ENCODE measurements at places on chromosomes 3 and 15.

DNA sequence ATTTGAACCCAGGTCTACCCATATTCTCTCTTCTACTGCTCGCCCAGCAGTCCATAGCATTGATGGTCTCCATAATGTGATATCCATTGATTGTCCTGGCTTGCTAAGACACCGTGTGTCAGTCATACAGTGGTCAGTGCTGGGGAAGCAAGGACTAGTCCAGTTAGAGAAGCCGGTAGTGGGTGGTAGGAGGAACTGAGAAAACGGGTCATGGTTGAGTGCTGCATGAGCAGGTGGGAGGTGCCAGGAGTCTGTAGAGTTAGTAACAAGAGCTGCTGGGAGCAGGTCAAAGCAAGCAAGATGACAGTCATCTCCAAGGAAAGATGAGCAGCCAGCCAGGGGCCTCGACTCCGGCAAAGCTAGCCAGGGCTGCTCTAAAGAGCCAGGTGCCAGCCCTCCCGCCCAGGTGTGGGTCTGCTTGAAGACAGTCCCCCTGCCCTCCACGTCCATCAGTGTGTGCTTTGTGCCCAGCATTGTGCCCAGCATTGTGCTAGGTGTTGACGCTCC lies 29.5 kb upstream of the USP3 start:
- no peak for DNase-seq

- DNase-seq, result no peak
Measured at GRCh38 chr3:31629054-31629453, 96.3 kb downstream of the STT3B start.

DNA sequence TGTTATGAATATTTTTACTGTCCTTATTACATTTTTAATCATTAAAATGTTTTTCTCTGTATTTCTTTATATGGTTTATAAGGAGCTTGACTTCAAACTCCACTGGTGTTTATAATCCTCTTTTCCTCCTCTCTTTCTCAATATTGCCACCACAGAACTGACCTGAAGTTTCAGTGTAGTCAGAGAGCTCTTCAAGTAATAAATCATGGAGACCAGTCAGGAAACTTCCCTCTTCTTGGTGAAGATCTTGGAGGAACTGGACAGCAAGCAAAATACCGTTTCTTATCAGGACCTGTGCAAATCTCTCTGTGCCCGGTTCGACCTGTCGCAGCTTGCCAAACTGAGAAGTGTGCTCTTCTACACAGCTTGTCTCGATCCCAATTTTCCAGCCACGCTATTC lies 23.8 kb downstream of the MINAR1 start:
- no peak for DNase-seq

DNA sequence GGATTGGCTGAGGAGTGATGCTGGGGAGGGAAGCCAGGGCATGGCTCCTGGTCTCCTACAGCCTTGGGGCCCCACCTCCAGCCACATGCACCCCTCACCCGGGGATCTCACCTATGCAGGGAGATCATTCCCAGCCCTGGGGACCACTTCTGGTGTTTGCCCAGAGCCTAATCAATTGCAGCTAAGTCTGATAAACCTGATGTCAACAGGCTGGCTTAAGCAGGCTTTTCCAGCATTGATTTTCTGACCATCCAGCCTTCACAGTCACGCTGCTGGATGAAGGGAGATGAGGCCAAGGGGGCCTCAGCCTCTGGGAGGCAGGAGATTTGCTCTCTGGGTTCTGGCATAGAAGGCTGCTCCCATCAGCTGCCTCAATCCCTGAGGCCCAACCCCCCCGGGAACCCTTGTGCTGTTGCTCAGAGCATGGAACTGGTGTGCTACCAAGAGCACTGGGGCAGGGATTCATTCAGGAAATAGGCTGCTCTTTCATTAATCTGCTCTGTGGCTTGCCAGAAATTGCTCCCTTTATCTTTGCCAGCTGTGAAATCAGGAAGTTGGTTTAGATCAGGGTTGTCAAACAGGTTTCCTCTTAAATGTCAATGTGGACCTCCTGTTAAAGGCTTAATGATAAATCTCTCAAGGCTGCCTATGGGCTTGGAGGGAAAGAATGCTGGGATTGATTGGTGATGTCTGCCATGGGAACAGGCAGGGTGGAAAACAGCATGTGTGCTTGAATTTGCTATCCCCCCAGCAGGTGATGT lies 19.0 kb downstream of the FAM3D start:
- no peak for DNase-seq

DNA sequence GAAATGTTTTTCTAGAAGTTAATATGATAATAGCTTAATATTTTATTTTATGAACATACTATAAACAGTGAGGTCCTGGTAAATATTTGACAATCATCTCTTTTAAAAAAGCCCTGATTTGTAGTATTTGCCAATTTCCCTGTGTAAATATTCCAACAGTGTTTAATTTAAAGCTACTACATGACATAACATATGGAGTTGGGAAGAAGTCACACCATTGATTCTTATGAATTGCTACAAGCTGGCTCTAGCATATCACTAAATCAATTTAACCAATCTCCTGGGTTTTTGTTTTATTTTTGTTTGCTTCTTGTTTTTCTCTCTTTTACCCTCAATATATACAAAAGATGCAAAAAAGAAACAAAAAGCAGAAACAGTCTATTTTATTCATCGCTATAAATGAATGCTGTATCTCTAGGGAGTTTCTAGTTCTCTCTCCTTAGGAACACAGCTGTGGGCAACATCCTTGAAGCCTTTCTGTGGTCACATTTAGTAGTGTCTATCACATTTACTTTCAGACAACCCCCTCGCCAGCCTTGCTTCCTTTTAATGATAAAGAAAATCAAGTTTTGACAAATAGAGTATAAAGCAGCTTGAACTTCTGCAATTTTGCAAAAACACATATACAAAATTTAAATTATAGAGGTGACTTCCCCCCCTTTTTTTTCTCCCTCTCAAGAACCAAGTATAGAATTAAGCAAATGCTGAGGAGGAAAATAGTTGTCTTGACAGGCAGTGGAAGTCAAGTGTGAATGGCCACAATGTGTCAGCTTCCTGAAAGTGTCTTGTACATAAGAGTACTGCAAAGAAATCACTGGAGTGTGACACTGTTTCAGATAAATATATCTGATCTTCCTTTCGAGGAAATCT lies 21.4 kb downstream of the CCR1 start:
- no peak for DNase-seq

DNA sequence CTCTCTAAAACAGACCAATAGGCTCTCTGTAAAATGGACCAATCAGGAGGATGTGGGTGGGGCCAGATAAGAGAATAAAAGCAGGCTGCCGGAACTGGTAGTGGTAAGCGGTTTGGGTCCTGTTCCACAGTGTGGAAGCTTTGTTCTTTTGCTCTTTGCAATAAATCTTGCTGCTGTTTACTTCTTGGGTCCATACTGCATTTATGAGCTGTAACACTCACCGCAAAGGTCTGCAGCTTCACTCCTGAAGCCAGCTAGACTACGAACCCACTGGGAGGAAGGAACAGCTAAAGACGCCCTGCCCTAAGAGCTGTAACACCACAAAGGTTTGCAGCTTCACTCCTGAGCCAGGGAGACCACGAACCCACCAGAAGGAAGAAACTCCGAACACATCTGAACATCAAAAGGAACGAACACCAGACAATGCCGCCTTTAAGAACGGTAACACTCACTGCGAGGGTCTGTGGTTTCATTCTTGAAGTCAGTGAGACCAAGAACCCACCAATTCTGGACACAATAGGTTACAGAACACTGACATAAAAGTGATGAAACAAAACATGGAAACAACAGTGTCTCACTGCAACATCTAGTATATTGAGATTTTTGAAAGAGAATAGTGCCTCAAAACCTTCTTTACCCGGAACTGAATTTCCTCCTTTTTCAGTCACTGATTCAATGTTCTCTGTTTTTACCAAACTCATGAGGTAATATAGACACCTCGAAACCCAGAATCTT lies 28.8 kb upstream of the PLSCR2 start:
- no peak for DNase-seq

GRCh38 chr3:15875016-15875689 lies 77.4 kb upstream of the ANKRD28 start:
- no peak for DNase-seq

GRCh38 chr3:136919799-136920580 lies 37.8 kb upstream of the IL20RB start:
- no peak for DNase-seq

- no peak for DNase-seq
Measured at GRCh38 chr3:197031315-197032285, 2.0 kb upstream of the MELTF start.

DNA sequence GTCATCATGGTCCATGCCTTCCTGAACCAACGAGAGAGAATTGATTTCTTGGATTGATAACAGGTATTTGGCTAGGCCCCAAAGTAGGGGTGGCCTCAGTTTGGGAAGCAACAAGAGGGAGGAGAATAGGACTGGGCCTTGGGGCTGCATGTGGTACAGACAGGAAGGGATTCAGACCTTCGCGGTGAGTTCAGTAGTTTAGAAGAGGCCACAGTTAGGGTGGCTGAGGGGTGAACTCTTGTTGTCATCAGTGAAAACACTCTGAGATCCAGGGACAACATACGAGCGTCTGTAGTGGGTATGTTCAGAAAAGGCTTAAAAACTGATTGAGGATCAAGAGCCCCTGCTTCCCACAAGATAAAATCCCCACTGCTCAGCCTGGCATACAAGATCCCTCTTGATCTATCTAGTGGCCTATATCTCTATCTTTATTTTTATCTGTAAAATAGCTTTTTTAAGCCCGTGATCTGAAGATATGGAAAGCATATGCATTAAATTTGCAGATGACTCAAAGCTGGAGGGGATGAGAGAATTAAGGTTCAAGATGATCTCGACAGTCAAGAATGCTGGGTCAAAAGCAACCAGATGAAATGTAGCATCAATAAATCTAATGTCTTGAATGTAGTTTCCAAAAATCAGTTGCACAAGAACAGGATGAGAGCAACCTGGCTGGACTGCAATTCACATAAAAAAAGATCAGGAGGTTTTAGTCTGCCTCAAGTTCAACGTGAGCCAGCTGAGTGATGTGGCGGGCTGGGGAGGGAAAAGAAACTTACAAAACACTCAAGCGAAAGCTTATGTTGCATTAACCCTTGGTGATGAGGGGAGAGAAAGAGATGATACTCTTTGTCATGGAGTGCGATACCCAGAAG lies 221.1 kb upstream of the TLE3 start:
- peak; percentile 14 for DNase-seq

- no peak for DNase-seq
Measured at GRCh38 chr3:170517242-170517945, 68.5 kb downstream of the SLC7A14 start.

DNA sequence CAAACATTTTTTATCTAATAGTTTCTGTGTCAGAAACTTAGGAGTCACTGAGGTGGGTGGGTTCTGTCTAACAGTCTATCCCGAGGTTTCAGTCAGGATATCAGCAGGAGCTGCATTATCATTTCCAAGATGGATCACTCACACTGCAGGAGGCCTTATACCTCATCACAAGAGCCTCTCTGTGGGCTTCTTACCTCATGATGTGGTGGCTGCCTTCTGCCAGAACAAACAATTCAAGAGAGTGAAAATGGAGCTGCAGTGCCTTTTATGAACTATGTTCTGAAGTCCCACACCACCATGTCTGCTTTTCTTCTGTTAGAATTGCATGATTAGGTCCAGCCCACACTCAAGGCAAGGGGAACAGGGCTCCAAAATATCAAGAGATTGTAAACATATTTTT lies 27.9 kb downstream of the RFX7 start:
- DNase-seq, result no peak

- DNase-seq, result no peak
Measured at GRCh38 chr15:60917461-60918145, 311.5 kb downstream of the RORA start.

DNA sequence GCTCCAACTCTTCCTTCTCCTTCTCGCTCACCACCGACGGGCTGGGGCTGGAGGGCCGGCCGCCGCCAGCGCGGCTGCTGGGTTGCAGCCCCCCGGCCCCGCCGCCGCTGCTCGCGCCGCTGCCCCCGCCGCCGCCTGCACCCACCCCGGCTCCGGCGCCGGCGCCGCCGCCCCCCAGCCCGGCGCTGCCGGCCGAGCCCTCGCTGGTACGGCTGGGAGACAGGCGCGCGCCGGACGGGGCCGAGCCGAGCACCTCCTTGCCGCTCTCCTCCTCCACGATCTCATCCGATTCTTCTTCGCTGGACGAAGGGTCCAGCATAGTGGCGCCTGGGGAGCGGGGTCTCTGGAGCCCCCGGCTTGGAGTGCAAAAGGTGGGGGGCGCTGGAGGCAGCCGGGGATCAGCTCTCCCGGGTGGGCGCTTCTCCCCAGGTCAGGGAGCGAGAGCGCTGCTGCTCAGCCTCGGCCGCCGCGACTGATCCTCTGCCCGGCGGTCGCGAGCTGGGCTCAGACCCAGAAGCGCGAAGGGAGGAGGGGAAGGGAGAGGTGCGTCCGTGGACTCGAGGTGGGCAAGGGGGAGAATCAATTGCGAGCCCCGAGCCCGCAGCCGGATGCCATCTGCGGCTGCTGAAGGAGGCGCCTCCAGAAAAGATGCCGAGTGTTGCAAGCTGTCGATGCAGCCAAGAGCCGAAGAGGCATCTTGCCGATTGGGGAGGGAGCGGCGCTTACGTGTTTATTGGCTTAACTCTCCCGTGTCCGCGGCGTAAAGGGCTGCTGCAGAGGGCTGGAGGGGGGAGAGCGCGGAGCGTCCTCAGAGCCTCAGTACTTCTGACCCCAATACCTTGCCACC lies at the start of gene CADPS:
TSS of gene CADPS (minus strand) at position 706 of the 847 bp plus-strand sequence. CDS start at position 319, 387 bp downstream.
- DNase-seq, result peak; percentile 66
